NCI-H1436 (cell line): ENCODE measurements at places on chromosomes 1 and 21.

GRCh38 chr1:212731630-212732029 is 32.0 kb upstream of the BATF3 start:
- DNase-seq: no peak

DNA sequence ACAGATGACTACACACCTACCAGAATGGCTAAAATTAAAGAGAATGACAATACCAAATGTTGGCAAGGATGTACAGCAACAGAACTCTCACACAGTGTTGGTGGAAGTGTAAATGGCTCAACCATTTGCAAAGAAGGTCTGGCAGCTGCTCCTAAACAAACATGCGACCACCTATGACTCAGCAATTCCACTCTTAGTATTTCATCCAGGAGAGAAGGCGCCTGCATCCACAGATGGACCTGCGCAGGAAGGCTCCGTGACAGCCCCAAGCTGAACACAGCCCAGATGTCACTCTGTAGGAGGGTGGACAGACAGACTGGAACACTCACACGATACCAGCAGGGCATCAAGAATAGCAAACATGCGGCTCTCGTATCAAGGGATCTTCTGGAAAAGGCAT is 6.7 kb downstream of the PTTG1IP start:
- no peak for DNase-seq

- no peak for DNase-seq
These were observed 204.4 kb upstream of the TNR start for GRCh38 chr1:175947771-175948170.

- no peak for DNase-seq
These were observed at the start of gene SYNC for GRCh38 chr1:32702599-32703478. SYNC (minus strand) TSS chr1:32702770; CDS start chr1:32702660, 110 bp downstream.

DNA sequence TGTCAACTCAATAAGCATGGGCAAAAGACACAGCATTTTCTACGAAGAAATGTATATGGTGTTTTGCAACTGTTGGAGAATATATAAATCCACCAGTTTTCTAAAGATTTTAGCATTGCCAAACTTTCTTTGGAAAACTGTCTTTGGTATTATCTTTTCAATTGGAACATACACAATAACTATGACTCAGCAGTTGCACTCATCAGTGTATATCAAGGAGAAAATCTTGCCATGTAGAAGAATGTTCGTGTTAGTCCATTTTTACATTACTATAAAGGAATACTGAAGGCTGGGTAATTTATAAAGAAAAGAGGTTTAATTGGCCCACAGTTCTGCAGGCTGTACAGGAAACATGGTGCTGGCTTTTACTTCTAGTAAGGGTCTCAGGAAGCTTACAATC is 41.1 kb downstream of the PRKAA2 start:
- no peak for DNase-seq

DNA sequence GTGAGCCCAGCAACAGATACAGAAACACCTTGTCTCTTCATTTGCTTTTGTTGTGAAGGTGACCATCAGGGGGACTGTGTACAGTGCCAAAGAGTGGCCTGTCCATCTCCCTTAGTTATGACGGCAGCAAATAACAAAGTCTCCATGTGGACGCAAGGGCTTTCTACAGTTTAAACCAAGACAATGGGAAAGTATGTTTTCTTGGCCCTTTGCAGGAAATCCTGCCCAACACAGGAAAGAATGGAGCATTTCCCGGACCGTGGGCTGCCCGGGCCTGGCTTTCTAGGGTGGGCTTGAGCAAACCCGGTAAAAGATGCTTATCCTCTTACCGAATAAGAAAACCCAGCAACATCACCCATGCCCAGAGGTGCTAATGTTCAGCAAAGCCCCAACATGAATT is 87.3 kb downstream of the ZBTB18 start:
- no peak for DNase-seq

DNA sequence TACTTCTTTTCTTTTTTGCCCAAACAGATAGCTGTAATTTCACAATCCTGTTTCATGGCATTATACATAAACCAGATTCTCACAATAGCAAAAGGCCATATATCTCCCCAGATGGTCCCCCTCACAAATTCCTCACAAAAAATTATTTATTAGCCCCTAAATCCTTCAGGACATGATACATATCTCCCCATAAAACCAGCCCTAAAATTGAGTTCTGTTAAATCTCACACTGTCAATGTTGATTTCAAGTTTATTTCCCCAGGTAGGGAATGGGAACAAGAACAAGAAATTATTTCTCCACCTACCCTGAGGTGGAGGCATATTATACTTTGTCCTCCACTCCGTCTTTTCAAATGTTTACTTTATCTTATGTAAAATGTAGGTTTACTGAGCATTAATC is 163.4 kb upstream of the CHRM3 start:
- no peak for DNase-seq

GRCh38 chr1:62271948-62272728 is 47.1 kb downstream of the KANK4 start:
- peak; percentile 20 for DNase-seq

DNA sequence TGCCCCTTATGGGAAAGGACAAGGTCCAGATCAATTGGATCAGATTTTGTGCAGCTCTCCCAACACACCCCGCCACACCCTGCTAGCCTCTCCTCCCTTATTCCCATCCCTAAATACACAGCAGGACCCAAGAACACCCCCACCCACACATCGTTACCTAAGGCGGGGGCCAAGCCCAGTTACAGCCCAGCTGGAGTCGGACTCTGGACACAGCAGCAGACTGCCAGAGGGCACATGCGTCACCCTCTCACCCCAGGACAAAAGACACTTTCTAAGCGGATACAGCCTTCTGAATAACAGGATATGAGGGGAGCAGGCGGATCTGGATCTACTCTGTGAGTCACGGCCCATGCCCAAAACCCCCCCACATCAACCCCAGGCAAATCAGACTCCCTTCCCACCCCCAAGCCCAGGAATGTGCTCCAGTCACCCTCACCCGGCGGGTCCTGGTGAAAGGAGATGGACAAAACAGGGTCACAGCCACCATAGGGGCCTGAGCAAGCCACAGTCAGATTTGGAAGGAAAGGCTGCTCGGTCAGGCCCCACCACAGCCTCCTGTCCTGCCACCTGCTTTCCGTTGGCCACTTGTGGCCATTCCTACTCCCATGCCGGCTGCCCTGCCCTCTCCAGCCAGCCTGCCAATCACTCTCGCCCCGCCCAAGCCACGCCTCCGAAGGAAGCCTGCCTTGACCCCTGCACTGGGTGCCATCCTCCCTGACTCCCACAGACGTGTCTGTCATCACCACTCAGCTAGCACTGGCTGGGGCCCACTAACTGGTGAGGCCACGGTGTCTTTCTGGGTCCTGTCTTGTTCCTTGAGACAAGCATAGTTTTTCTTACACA is 4.0 kb downstream of the S100A16 start:
- no peak for DNase-seq

GRCh38 chr1:77310924-77311323 is 29.1 kb downstream of the AK5 start:
- no peak for DNase-seq

DNA sequence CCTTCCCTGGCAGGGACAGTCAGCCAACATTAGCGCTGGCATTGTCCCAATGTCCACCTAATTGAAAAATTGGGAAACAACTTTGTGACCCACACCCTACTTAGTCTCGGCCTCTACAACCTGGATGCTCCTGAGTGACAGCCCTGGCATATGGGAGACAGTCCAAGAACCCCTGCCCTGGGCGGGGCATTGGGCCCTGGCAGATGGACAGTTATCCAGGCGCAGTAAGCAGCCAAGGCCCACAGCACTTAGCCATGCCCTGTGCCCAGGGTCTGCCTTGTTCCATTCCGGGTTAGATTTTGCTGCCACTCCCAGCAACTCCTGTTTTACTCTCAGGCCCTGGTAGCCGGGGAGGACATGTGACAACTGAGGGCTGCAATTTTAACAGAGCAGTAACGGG is 50.3 kb downstream of the NFASC start:
- DNase-seq: no peak

DNA sequence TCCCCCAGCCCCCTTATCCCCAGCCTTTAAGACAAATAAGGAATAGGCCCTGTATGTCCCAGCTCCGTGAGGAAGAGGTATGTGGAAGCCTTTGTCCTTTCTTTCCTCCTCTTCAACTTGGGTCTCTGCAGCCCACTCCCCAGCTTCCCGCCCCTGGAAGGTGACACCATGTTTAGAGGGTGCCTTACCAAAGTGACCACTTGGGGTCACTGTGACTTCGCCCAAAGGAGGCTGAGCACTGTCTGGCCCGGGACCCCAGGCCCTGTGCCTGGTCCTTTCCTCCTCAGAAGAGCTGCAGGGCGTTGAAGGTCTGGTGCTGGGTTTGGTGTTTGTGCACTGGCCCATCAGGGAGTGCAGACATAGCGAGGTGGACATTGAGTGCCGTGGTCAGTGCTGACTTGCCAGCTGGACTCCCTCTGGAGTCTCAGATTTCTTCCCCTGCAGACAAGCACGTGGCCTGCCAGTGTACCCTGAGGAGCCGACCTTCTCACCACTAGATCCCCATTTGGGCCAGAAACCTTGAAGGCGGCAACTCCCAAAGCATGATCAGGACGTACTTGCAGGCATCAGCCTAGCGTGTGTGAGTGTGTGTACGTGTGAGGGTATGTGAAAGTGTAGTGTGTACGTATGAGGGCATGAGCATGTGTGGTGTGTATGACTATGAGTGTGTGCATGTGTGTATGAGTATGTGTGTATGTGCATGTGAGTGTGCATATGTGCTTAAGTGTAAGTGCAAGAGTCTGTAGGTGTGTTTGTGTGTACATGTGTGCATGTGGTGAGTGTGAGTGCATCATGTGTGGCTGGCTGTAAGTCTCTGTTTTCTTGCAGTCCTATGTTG is 181.4 kb upstream of the KIAA0040 start:
- DNase-seq: peak; percentile 2

- DNase-seq: no peak
These were observed 16.2 kb downstream of the ATP1A4 start for GRCh38 chr1:160167580-160167979.

- DNase-seq: no peak
These were observed 16.2 kb upstream of the MNDA start for GRCh38 chr1:158814970-158815369.

GRCh38 chr1:79524126-79524525 is 517.6 kb upstream of the ADGRL4 start:
- DNase-seq: no peak

DNA sequence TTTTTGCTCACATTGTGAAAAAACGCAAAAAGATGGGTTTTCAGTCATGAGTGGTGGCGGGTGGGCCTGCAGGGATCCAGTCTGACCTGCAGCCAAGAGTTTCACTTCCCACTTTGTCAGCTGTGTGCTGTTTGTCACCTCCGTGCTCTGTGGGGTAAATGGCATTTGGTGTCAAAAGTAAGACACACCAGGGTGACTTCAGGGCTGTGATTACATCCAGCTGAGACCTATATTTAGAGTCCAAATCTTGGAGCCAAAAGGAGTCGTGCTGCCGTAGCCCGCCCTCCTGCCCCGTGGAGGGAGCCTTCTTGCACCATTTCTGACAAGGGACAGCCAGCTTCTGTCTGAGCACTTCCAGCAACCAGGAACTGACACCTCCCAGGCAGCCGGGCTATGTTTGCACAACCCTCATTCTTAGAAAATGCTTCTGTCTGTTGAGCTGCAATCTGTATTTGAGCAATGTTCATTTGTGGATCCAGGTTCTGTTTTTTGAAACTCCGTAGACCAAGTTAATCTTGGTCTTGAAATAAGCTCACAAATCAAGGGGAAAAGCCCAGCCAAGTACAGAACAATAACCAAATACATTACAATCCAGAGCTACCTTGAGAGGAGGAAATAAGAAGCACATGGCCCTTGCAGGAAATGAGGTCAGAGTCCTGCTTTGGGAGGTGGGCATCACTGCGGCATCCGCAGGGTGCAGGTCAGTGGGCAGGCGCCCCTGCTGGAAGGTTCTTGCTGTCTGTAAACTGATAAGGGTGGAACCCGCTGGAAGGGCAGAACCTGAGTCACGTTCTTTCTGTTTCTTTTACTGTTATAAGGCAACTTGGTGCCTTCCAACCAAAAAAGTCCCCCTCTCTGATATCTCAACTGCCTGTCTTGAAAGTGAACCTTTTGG is 14.4 kb downstream of the ABCG1 start:
- DNase-seq: peak; percentile 11
